SK-N-DZ (cell line): ENCODE measurements at places on chromosomes 12 and 14.

GRCh38 chr12:75812271-75813018 lies 219.1 kb downstream of the PHLDA1 start:
- DNase-seq: peak; percentile 57

DNA sequence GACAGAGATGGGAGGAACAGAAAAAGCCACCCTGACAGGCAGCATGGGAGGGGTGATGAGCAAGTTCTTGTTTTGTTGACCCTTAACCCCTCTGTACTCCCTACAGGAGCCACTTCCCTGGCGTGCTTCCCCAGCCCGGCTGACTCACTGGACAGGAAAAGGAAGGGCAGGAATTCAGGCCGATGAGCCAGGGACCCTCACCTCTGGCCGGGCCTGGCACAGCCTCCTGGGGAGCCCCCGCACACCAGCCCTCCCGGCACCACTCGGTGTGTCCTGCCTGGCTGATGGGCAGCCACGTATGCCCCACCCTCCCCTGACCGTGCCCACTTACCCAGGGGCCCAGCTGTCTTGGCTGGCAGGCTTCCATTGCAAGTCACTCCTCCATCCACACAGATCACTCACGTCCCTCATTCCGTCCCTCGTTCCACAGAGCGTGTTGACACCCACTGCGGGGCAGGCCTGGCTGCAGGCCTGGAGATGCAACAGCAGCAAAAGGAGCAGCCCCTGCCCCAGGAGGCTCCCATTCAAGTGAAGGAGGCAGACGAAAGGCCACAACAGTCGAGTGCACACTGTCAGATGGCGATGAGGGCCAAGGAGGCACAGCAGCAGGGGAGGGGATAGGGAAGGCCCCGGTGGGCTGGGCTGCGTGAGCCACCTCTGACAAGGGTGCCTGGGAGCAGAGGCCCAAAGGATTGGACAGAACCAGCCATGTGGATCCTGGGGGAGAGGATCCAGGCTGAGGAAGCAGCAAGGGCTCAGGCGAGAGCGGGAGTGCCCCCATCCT lies 19.7 kb upstream of the CD9 start:
- no peak for DNase-seq

DNA sequence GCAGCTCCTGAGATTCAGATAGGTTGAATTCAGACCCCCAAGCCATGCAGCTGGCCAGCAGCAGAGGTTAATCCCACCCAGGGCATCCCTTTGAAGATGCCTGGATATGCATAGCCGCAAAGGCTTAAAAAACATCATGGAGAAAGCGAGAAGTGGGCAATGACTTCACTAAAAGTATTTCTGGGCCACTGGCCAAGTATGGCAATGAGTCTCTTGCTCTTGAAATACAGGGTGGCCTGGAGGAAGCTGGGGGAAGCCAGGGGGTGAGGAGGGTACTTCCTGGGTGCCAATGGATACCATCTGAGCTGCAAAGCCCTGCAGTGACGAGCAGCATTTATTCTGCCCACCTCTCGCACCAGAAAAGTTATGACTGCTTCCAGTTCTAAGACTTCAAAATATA lies 539.3 kb upstream of the TBX3 start:
- no peak for DNase-seq

- DNase-seq: no peak
These were observed 66.9 kb downstream of the FBXO33 start for GRCh38 chr14:39365354-39365753.

DNA sequence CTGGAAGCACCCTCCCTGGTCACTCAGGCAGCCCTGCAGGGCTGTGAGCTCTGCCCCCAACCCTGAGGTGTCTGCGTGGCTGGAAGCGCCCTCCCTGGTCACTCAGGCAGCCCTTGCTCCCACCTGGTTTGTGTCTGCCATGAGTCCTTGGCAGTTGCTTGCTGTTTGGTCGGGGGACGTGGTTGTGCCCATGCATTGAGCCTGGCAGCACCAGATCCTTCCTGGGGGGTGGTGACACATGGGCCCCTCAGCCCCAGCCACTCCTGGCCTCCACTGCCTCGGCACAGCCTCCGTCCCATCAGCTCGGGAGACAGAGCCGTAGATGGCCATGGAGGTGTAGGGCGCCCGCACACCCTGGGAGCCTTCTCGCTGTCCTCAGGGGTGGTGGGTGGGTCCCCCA lies 19.6 kb downstream of the MTA1 start:
- no peak for DNase-seq

GRCh38 chr14:39417014-39417413 lies 15.2 kb downstream of the FBXO33 start:
- no peak for DNase-seq

DNA sequence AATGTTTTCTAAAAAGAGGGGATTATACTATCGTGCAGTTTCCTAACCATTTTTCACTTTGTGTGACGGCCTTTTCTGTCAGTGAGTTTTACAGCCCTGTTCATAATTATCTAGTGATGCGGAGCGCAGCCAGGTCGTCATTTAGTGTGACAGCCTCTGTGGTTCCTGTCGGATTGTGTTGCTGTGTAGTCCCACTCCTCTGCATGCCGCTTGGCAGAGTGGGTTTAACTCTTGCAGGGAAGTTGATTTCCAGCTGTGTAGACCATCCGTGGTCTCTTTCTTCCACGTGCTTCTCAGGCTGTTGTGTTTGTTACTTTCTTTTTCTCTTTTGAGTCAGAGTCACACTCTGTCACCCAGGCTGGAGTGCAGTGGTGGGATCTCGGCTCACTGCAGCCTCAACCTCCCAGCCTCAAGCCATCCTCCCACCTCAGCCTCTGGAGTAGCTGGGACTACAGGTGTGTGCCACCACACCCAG lies 8.6 kb downstream of the RAN start:
- DNase-seq: no peak
